ENCODE measurements at places on chromosomes 16 and 17. TPM values are rescaled to one million over a fixed set of nuclear protein-coding genes. Genes with fewer than 3 reads are reported as not detected.

DNA sequence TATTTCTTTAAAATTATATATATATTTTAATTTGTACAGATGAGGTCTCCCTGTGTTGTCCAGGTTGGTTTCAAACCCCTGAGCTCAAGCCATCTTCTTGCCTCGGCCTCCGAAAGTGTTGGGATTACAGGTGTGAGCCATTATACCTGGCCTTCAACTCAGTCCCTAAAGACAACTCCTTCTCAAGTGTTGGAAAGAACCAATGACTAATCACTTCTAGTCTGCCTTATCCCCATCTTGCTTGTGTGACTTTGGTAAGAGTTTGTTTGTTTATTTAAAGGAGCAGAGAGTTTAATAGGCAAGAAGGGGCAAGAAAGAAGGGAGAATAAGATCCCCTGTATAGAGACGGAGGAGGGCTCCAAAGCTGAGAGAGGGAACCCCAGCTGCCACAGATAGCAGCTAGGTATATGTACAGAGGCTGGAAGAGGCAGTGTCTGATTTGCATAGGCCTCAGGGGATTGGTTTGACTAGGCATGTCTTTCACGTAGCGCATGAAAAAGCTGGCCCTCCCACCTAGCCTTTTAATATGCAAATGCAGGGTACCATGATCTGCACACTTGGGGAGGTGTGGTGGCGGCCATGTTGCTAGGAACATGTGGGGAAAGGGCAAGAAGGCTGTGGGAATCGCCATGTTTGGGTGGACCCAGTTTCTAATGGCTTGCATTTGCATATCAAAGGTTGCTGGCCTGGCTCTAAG, 21.5 kb downstream of the ABCC1 start:
- DNase-seq = no peak

GRCh38 chr17:80904036-80904753, 87.4 kb upstream of the CHMP6 start:
- no peak for DNase-seq

GRCh38 chr16:11036868-11037410, 92.6 kb downstream of the CLEC16A start:
- DNase-seq = no peak

DNA sequence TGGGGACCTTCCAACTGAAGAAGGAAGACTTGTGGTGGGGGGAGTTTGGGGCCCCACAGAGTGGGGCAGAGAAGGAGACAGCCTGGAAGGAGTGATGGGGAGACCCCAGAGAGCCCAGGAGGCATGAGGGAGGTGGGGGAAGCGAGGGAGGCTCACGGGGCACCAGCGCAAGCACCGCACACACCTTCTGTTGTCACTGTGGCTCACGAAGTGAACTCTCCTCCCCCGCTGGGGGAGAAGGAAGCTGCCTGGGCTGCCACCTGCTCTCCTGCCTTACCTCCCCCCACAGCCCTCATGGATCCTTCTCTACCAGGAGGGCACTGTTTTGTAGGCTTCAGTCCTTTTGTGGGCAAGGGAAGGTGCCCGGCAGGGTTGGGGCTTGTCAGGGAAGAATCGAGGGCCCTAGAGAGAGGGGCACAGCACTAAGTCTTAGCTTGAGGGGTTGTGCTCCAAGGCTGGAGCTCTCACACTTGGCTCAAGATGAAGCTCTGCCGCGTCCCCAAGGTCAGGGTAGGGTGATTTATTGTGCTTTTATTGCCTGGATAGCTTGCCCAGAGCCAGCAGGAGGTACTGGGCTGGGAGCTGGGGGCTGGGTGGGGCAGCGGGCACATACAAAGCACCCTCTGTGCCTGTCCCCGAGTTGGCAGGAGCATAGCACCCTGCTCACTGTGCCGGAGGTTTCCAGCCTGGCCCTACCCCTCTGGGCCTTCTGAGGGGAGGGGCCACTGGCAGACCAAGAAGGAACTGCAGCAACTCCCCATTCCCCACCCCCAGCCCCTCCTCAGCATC, 4.6 kb upstream of the STARD3 start:
- no peak for DNase-seq

- DNase-seq = no peak
Measured at GRCh38 chr17:77210946-77211541, 70.3 kb downstream of the SEC14L1 start.

DNA sequence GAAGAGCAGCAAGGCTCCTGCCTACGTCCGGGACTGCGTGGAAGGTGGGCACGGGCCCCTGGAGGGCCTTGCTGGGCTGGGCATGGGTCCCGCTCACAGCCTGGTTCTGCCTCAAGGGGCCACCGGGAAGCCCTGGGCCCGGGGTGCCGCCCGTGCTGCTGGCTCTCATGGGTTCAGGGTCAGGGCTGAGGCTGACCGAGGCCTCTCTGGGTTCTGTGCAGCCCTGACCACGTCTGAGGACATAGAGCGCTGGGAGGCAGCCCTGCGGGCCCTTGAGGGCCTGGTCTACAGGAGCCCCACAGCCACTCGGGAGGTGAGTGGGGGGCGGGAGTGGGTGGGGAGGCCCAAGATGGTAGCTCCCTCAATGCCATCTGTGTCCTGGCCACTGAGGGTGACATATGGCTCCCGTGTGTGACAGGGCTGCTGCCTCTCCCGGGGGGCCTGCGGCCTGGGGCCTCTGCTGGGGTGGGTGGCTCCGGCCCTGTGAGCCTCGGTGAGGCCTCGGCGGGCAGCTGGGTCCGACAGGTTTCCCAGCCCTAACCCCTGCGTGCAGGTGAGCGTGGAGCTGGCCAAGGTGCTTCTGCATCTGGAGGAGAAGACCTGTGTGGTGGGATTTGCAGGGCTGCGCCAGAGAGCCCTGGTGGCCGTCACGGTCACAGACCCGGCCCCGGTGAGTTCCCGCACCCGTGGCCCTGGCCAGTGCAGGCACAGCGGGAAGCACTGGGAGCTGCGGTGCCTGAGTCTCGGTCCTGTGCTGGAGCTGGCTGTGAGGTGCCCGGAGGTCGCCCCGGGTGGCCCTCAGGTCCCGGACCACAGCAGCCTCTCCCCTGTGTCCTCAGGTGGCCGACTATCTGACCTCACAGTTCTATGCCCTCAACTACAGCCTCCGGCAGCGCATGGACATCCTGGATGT, 9.2 kb downstream of the TELO2 start:
- DNase-seq = no peak

DNA sequence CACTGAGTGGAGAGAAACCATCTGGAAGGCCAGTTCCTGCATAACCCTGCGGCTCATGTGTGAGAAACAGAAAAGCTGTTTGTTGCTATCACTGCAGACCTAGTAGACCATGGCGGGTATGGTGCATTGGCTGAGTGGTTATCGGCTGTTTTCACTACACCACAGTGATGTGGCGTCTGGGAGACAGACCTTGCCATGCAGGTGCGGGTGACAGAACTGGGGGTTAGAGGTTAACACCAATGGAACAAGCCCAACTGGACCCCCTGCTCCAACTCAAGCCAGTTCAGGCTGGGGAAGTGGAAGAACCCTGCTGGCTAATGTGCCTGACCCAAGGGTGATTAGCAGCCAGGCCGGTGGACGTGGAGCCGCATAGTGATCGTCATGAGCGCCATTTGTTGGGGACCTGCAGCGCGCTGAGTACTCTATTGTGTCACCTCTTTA, 91.9 kb downstream of the IRF8 start:
- DNase-seq = no peak

DNA sequence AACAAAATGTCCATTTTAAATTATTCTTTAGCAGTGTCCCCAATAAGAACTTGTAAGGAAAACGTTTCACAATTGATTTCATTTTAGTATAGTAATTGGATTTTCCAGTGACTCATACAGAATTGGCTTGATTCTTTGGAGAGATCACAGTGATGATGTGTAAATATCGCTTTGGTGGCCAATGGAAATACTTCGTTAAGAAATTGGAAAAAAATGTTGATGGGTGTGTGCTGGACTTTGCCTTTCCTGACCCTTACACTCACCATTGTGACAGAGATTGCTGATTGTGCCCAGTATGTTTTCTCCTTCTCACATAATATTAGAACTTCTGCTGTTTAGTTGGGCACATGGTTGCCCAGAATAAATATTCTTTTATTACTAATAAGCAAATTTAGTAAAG, 7.4 kb upstream of the EFCAB13 start:
- DNase-seq = peak; percentile 68

Gene MILR1
- 0.98 TPM for polyA plus RNA-seq

Gene TEKT1
- not detected for polyA plus RNA-seq
